ENCODE measurements at places on chromosomes 16 and 17.

- DNase-seq: peak; percentile 62
These were observed 276.5 kb downstream of the XYLT1 start for GRCh38 chr16:17194190-17194780.

DNA sequence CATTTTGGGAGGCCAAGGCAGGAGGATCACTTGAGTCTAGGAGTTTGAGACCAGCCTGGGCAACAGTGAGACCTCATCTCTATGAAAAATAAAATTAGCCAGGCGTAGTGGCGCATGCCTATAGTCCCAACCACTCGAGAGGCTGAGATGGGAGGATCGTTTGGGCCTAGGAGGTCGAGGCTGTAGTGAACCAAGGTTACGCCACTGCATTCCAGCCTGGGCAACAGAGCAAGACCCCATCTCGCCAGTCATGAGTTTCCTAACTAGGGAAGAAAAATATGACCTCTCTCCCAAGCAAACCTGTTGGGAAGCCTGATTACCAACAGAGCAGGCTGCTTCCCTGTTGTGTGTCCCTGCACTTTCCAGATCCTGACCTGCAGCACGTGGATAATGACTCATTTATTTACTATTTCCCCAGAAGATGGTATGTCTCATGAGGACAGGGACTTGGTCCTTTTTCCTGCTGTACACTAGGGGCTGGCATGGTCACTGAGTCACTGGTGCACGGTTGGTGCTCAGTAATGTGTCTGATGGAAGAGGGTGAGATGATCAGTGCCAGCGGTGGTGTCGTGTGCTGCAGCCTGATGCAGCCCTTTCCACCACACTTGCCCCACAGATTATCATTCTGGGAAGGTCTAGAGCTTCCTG, 30.8 kb downstream of the NMT1 start:
- DNase-seq: no peak

GRCh38 chr17:66044083-66044482, 147.8 kb downstream of the CEP112 start:
- DNase-seq: no peak

- DNase-seq: peak; percentile 36
These were observed 70.6 kb downstream of the CYB5B start for GRCh38 chr16:69494991-69495392.

- DNase-seq: no peak
These were observed 76.9 kb downstream of the ARHGAP44 start for GRCh38 chr17:12866244-12866643.

- DNase-seq: no peak
These were observed 21.5 kb downstream of the ITGAL start for GRCh38 chr16:30493941-30494488.

DNA sequence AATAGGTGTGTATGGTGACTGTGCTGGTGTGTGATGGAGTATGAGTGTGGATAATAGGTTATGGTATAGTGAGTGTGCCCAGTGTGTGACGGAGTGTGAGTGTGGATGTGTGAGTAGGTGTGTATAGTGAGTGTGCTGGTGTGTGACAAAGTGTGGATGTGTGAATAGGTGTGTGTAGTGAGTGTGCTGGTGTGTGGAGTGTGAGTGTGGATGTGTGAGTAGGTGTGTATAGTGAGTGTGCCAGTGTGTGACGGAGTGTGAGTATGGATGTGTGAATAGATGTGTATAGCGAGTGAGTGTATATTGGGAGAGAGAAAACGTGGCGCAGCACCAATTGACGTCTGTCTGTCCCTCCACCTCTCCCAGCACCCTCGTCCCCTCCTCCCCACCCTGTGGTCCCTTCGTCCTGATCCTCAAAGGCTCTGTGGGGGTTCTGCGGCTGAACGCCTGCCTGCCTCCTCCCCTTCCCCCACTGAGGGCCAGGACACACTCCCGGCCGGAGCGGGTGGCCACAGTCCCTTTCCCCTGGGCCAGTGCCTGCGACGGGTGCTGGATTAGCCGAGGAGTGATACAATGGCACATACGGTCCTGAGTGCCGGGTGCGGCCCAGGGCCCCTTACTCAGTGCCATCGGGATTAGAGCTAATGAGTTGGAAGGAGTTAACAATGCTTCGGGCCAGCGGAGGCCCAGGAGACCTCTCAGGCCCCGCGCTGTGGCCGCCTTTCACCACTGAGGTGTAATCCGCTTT, 160.0 kb downstream of the MRM1 start:
- no peak for DNase-seq

DNA sequence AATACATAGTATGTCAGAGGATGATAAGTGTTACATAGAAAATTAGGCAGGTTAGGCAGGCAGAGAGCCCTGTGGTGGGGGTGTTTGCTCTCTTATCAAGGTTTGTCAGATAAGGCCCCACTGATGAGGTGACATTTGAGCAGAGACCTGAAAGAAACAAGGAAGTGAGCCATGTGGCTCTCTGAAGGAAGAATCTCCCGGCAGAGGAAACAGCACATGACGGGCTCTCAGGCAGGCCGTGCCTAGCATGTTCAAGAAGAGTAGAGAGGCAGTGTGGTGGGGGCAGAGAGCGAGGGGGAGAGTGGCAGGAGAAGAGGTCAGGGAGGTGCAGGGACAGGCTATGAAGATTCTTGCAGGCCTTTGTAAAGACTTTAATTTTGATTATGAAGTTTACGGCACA, 82.0 kb upstream of the ASIC2 start:
- DNase-seq: no peak

GRCh38 chr17:4170639-4171280, 27.8 kb downstream of the CYB5D2 start:
- DNase-seq: no peak

DNA sequence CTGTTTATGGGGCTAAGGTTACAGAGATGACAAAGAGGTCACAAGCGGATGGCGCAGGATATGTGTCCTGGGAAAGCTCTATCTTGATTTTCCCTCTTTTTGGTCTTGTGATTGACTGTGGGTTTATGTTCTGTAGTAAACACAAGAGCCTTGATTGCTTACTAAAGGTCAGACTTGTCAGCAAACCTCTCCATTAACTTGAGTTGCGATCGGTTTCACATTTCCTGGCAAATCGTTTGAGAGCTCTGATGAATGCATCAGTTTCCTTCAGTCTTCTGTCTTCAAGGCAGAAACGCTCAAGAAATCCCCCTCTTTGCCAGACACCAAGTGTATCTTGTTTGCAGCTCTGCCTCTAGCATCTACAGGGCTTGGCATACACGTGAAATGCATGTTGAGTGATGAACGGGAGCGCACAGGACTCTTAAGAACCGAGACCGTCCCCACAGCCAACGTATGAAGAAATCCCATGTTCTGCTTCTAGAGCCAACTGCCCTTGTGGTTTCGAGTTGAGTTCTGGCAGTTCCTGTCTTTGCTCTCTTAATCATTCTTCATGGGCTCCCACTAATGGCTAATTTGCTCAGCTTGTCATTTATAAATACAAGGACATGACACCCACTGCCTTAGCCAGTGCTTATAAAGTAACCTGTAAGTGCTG, 143.3 kb downstream of the PITPNC1 start:
- DNase-seq: no peak

- DNase-seq: no peak
These were observed 6.7 kb downstream of the PERCC1 start for GRCh38 chr16:1437606-1438005.

- DNase-seq: no peak
These were observed 113.8 kb downstream of the SOCS1 start for GRCh38 chr16:11142261-11142630.

DNA sequence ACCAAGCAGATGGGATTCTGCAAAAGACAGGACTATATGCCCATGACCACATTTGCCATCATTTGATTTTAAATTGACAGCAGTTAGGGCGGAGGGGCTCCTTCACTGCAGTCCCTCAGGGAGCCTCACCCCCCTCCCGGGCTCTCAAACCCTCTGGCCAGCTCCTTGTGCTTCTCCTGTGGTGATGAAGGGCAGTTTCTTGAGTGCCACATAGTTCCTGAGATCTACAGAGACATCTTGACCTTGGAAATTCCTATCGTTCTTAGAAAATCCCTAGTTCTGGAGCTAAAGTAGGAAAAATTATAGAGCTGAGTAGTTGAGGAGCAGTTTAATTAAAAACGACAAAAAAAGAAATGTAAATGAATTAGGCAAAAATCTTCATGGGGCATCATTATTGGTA, 231.5 kb downstream of the CCDC182 start:
- no peak for DNase-seq

DNA sequence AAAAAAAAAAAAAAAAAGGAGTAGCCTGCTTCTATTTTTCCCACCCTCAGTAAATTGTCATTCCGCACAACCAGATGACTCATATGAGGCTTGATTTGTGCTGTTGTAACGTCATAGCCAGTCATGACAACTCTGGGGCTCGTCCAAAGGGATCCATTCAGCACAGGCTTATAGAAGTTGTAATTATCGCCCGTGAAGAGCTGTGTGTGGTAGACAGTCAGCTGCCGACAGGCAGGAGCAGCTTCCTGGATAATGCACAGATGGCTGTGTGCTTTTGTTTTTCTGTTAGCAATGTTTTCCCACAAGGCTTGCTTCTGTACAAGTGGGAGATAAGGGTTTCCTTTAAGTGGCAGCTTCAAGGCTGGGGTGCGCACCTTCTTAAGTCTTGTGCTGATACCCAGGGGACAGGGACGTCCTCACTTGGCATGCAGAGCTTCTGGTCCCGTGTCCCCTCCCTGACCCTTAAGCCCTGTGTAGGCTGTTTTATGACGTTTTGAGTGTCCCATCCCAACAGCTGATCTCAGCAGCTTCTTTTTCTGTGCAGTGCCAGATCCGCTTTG, 26.0 kb downstream of the SNX29 start:
- DNase-seq: no peak

- no peak for DNase-seq
These were observed 136.6 kb downstream of the ENGASE start for GRCh38 chr17:79211061-79211770.

DNA sequence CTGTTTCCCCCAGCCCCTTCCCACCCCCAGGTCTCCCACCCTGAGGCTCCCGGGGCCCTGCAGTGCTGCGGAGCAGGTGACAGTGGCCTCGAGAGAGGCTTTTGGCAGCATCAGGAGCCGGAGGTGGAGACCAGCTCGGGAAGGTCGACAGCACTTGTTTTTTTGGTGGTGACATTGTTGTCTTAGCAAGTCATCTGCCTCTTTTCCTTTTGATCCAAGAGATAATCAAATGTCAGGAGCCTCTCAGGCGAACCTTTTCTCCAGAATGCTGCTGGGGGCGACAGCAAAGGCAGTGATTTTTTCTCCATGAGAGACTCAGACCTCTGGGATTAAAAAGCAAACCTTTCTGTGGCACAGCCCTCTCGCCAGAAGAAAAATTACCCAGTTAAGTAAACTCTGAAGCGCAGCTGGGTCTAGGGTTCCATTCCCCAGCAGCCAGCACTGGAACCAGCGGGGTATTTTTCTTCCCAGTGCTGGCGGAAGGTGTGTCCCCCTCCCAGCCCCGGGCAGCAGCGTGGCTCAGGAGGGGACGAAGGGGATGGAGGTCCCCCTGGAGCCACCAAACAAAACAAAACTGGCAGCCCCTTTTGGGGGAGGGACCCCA, 37.2 kb downstream of the GRIN2C start:
- no peak for DNase-seq

- no peak for DNase-seq
These were observed 33.1 kb downstream of the CACNG3 start for GRCh38 chr16:24289166-24289700.

GRCh38 chr16:8505327-8505991, 84.9 kb downstream of the TMEM114 start:
- no peak for DNase-seq

DNA sequence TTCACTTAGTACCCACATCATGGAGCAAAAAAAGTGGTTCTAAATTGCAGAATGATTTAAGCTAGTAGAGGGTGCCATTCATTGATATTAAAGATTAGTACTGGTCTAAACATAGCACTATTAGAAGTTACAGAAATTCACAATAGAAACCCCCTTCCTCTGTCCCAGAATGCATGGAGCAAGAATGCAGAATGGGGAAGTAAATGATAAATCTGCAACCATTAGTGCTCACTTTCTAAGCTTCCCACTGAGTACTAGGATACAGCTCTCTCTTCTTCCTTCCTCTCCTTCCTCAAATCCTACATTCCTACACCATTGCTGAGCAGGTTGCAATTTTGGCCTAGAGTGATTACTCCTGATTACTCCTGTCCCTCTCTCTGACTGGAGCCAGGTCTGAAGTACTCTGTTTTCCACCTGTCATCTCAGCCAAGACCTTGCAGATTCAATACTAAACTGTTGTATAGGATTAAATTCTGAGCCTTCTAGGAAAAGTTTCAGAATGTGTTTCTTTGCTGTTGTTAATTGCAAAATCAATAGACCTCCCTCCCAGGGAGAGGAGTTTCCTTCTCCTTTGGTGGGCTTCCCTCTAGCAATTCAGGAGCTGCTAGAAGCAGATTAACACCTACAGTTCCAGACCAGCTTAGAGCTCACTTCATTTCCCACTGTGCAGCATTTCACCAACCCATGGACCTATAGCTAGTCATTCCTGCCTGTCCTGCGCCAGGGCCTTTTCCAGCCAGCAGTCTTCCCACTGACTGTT, 165.5 kb upstream of the TBX2 start:
- DNase-seq: no peak

DNA sequence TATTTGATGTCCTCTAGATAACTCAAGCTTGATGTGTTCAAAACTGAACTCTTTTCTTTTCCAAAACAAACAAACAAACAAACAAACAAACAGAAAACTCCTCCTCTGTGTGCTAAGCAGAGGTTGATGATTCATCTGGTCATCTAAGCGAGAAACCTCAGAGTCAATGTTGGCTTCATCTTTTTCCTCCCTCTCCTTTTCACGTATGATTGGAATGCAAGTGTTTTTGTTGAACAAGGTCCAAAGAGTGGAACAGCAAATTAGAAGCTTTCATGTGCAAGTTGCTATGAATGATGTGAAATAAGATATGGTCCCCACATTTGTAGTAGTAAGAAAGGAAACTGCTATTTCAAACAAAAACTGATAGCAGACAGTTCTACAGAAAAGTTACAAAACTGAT, 52.5 kb downstream of the TBX4 start:
- no peak for DNase-seq

- no peak for DNase-seq
These were observed 1.1 kb downstream of the KDM8 start for GRCh38 chr16:27204312-27204915.

DNA sequence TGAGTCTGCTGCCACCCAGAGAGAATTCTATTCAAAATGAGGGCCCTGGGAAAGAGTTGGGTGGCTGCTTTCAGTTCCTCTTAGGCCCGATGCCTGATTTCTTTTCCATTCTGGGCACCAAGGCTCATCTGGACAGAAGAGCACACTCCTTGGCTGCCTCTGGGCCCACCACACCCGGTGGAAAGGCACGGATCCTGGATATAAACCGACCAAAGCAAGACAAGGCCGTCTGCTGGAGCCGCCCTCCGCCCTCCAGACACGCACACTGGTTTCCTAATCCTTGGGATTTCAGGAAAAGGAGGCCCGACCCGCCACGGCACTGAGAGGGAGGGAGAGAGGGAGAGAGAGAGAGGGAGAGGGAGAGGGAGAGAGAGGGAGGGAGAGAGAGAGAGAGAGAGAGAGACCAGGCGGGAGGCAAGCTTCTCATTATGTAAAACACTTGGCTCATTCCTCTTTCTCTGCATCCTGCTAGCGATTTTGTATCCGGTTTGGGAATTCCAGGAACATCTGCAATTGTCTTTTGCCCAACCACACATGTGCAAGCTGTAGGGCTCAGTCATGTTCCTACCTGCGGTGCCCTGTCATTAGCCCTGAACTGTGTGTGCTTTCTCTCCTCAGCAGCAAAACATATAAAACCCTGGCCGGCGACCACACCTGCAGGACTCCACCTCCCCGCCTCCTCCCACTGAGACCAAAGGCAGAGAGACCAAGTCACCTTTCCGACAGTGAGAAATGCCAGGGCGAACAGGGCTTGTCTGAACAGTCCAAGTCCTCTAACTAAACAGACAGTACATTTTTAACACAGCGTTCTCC, 347.2 kb downstream of the SOX9 start:
- DNase-seq: no peak

- DNase-seq: no peak
These were observed 208.3 kb downstream of the NPIPB11 start for GRCh38 chr16:29198231-29198630.
